ENCODE measurements at places on chromosomes 2 and 18.

DNA sequence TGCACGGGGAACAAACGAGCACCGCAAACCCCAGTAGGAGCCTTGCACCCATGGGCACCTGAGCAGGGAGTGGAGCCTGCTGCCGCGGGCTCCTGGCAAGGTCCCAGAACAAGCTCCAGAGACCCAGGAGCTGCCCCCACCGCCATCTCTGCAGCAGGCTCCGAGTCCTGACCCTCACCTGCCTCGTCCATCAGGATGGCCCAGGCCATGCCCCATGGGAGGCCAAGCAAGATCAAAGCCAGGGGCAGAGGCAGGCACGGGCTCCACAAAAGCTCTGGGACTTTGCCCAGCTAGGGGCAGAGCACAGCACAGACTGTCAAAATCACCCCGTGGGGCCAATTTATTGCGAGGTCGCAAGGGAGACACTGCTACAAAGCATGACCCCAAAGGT, 43.6 kb downstream of the GPC1 start:
- DNase-seq: no peak

DNA sequence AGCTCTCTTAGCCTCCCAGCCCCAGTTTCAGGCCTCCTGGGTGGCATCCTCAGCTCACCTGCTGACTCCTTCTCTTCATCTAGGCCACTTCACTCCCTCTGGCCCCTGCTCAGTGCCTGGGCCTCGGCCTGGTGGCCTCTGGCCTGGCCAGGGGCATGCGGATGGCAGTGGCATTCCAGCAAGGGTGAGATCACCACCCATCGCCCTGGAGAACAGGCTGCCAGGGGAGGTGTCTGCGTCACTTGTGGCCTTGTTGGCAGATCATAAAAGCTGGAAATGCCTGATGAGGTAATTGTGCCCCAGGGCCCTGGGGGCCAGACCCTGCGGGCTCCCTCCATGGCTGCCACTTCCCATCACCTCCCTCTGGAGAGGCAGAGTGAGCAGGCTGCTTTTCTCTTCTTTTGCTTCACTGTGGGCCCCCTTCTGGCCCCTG, 72.5 kb upstream of the SMAD2 start:
- DNase-seq: peak; percentile 89

DNA sequence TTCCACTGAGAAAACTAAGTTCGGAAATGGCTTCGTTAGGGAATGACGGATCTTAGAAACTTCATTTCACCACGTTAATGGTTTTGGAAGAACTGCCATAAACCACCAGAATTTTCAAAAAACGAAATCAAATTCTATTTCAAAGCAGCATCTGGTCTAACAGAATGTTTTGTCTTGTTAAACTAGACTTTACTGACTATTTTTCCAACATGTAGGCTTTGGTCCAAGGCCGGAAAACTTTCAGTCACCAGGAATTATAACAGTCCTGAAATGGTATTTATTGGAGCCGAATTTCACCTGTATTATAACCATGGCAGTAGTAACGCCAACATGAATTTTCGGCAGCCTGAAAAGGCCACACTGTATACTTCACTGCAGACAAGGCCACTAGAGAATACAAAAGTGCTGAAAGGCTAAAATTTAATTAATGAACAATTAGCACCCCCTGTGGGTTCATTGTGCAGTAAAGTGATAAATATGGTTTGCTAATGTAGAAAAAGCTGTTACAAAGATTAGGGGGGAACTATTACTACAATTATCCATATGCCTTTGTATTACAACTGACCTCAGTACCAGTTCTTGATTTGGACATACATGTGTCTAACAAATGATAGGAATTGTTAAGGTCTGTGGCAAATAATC, 116.4 kb downstream of the ZNF521 start:
- no peak for DNase-seq

- no peak for DNase-seq
These were observed 91.3 kb downstream of the NBEAL1 start for GRCh38 chr2:203105996-203106395.

GRCh38 chr2:65424391-65424790, 8.0 kb downstream of the SPRED2 start:
- DNase-seq: no peak

- DNase-seq: no peak
These were observed 48.1 kb downstream of the CYRIA start for GRCh38 chr2:16617282-16618266.

GRCh38 chr18:68714712-68715496, at the start of gene TMX3:
Gene TMX3, minus strand, starts transcription at chr18:68715108. Its CDS starts 127 bp downstream, at chr18:68714981.
- DNase-seq: peak; percentile 91

- DNase-seq: peak; percentile 72
These were observed 59.2 kb upstream of the PEX13 start for GRCh38 chr2:60958361-60958760.

GRCh38 chr2:229780856-229781773, 66.8 kb upstream of the DNER start:
- peak; percentile 71 for DNase-seq
